ENCODE measurements at places on chromosomes 13 and 19. TPM values are rescaled to one million over a fixed set of nuclear protein-coding genes. Genes with fewer than 3 reads are reported as not detected.
A peak's percentile ranks its signal among the peaks of the same experiment; 100 is the strongest.

- no peak for DNase-seq
Measured at GRCh38 chr13:73913751-73914518, 220.3 kb downstream of the KLF12 start.

DNA sequence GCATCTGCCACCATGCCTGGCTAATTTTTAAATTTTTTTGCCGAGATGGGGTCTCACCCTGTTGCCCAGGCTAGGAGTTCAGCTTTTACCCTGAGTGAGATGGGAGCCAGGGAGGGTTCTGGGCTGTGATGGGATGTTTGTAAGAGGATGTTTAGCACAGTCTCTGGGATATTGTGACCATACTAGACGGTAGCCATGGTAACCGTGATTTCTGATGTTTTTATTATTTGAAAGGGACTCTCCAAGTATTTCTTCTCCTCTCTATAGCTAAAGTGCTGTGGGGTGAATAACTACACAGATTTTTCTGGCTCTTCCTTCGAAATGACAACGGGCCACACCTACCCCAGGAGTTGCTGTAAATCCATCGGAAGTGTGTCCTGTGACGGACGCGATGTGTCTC lies 10.4 kb downstream of the TSPAN16 start:
- no peak for DNase-seq

RHPN2 gene
- total RNA-seq: 7.3 TPM

DNA sequence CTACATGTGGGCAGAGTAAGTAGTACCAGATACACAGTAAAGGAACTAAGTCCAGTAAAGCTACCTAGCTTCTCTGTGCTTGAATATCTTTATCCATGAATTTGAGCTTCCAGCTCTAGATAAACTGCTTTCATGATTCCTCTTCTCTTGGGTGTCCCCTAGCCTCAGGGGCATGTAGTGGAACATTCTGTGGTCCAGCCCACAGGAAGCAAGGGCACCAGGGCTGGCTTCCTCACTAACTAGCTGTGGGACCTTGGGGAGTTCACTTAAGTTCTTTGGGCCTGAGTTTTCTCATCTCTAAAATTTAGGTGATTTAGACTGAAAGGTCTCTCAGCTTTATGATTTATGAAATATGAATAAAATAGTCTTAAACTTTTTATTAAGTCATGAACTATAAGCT lies 185.7 kb downstream of the KATNAL1 start:
- DNase-seq: no peak

- no peak for DNase-seq
Measured at GRCh38 chr19:15412832-15413231, 6.0 kb downstream of the AKAP8L start.

GRCh38 chr19:12750851-12751250 lies 740 bp upstream of the BEST2 start:
- no peak for DNase-seq

C5AR1 gene
- 0.17 TPM for total RNA-seq

GRK1 gene
- total RNA-seq: 0.50 TPM

STARD13 gene
- 10.8 TPM for total RNA-seq

DNA sequence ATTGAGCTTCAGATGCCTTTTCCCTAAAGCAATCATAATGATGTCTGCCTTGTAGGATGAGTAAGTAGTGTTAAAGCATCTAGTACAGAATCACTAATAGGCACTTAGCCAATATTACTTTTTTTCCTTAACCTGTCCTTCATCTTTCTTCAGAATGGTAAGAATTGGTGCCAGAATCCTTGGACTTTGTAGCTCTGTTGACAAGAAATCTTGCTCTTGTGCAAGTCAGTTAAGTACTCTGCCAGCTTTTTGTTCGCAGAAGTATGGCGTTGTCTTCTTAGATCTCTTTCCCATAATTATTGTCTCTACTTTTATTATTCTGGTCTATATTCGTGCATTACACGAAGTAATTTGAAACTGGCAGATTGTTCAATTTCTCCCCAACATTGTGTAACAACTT lies 554.5 kb downstream of the PCDH9 start:
- DNase-seq: no peak

DNA sequence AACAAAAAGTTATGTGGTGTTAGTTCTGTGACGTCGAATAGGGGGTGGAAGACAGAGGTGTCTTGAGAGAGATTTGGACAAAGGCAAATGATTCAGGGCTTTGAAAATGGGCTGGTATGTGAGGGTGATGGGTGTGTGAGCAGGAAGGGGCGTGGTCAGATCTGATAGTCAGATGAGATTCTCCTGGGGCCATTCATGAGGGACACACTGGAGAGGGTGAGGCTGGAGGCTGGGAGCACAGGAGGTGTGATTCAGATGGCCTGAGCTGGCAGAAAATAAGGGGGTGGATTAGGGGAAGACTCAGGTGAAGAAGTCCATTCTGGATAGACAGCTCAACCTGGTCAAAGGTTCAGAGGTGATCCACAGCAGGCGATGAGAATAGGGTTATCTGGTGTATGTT lies 28.0 kb downstream of the CYP4F22 start:
- DNase-seq: peak; percentile 39

- no peak for DNase-seq
Measured at GRCh38 chr19:13997631-13997962, 8.5 kb downstream of the RFX1 start.

- no peak for DNase-seq
Measured at GRCh38 chr19:18051887-18052286, 34.8 kb downstream of the IL12RB1 start.

- peak; percentile 80 for DNase-seq
Measured at GRCh38 chr13:45368571-45368970, 27.6 kb upstream of the TPT1 start.

DNA sequence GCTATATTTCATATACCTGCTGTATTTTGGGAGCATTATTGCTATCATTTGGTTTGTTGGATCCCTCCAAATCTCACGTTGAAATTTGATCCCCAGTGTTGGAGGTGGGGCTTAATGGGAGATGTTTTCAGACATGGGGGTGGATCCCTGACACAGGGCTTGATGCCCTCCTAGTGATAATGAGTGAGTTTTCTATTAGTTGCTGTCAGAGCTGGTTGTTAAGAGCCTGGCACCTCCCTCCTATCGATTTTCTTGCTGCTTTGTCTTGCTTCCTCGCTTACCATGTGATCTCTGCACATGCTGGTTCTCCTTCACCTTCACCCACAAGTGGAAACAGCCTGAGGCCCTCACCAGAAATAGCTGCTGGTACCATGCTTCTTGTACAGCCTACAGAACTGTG lies 259.9 kb upstream of the STARD13 start:
- DNase-seq: no peak

DNA sequence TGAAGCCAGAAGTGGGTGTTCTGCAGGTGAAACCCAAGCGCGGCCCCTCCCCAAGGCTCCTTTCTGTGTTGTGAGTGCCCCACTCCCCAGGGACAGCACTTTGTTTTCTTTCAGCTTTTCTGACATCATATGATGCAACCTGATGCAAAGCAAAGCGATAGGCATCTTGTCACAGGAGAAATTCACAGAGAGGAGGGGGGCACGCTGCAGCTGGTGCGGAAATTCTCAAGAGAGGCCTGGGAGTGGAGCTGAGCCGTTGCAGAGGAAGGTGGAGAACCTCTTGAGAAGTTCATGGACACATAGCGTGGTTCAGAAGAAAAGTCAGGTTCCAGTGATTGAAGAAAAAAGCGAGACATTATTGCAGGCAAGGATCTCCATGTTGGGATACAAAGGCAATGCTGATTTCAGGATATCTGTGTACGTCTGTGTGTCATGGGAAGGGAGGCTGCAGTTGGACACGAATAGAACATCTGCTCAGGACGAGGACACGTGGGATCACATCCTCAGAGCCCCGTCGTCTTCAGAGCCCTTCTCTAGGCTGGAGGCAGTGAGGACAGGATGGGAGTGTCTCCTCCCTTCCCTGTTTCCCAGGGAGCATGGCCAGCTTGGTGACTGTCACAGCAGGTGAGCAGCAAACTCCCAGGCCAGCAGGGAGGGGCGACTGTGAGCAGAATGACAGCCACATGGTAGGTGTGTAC lies 79.2 kb downstream of the IRS2 start:
- DNase-seq: no peak

DNA sequence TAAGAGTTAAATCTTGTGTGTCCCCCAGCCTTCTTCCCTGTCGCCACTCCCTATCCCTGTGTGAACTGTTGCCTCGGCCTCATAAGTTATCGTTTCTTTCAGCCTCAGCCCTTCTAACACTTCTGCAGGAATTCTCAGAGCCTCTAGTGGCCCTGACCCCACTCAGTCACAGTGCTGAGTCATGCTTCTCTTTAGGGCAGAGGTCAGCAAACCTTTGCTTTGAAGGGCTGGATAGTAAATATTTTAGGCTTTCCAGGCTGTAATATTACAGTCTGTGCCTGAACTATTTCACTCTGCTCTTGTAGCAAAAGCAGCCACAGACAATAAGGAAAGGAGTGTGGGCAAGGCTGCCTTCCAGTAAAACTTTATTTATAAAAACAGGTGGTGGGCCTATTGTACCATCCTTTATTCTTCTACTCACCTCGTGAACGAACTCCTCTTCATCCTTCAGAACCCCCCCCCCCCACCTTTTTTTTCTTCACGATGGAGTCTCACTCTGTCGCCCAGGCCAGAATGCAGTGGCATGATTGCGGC lies 22.1 kb downstream of the MYO9B start:
- DNase-seq: no peak

GRCh38 chr13:20847296-20847695 lies 55.2 kb downstream of the XPO4 start:
- DNase-seq: no peak

DNA sequence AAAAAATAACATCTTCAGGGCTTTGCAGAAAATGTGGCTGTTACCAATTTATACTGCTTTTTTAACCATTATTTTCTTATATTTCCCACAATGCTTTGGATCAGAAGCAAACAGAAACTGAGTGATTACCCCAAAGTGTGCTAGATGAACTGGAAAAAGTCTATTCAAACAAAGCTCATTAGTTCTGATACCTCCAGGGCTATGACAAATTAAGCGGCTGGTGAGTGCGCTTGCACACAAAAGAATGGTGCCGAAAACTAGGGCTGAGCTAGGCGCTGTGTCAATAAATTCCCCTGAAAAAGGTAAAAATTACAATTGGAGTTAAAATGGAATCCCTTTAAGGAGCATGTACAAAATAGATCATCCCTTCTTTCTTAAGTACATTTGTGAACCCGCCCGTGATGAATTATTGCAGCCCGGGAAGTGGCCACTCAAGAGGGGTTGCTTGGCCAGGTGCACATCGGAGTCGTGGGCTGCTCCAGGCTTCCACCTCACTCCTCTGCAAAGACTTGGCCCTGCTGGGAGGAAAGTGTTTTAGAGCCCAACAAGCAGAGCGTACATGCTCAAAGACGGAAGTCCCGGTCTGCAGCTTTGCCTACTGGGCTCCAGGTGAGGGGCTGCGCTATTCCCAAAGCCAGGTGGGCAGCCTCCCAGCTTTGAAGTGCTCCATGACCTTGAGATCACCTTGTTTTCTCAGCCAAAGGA lies 164.0 kb upstream of the ZNF507 start:
- DNase-seq: no peak

DNA sequence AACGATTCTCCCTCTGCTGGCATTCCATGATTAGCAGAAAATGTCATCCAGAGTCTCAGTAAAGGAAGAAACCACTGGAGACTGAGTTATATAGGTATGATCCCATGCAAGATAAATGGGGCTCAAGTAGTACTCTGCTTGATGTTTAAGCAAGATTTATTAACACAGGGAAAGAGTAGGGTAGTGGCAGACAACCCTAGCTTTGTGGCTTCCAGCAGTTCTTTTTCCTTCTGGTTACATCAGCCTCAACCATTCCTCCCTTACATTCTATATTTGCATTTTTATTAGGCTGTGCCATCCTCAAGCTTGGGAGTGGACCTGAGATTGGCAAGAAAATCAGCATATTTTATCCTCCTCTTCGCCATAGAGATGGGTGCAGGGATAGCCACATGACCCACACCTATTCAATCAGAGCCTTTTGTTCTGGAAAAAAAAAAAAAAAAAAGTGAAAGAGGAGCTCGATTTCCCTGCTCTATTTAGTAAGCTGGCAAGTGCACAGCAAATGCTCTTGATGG lies 402.1 kb downstream of the ZNF536 start:
- DNase-seq: no peak

GRCh38 chr19:53079313-53079924 lies 23.8 kb downstream of the ZNF160 start:
- no peak for DNase-seq

DNA sequence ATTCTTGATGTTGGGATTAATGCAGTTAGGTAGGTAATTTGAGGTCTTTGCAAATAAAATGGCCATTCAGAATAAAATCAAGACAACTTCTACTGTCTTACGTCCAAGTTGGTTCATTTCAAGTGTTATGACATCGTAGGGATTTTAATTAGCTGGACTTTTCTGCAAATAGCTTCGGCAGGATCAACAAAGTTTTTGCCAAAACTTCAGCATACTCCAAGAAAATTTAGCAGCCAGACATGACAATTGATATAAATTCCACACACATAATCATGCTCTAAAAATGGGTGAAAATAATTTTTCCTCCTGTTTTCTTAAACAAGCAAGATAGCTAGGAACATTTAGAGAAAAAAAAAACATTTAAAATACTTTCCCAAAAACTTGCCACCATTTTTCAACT lies 158.8 kb downstream of the RGCC start:
- no peak for DNase-seq

TEX101 gene
- not detected for total RNA-seq

NPHS1 gene
- not detected for total RNA-seq

GRCh38 chr13:87123987-87124784 lies 547.0 kb upstream of the SLITRK5 start:
- peak; percentile 98 for DNase-seq

GRCh38 chr19:7930765-7931164 lies 4.8 kb upstream of the CTXN1 start:
- DNase-seq: no peak

DNA sequence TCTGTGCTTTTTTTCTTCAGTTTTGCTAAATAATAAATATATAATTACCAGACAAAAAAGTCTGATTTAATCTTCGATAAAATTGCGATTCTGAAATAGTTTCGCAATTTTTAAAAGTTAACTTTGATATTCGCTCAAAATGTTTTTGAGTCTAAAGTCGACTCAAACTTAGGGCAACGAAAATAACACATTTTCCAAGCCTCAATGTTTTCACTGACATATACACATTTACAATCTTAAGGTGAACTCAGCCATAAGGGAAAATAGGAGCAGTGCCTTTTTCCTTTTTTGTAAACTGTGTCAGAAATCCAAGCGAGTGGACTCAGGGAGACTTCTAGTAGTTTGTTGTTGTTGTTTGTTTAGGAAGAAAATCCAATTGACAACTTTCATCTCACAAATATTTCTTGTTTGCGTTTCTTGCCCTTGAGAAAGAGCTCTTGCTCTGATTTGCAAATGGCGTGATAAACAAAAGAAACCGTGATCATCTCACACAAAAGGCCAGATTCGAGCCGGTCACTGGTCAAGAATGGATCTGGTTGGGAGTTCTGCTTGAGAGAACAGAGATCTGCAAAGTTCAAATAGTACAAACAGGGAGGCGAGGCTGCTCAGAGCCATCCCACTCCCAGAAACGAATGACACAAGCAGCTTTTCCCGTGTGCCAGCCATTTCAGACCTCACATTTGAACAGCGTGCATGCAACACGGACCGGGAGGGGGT lies 2.1 kb downstream of the SOX21 start:
- no peak for DNase-seq

DNA sequence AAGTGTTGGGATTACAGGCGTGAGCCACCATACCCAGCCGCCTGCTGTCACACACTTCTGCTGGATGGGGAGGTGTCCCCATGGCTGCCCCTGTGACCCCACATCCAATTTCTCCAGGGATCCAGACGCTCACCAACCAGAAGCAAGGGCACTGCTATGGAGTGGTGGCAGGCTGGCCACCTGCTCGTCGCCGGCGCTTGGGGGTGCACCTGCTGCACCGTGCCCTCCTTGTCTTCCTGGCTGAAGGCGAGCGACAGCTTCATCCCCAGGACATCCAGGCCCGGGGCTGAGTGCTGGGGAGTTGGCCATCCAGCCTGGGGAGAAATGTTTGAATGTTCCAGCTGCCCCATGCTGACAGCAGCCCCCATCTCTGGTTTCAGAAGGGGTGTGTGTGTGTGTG lies 4.6 kb downstream of the ANKLE1 start:
- no peak for DNase-seq
